ENCODE measurements at places on chromosomes 7 and 10.

- DNase-seq: no peak
Observed at GRCh38 chr7:132240821-132241422, 335.3 kb downstream of the PLXNA4 start.

GRCh38 chr10:101485681-101486554 lies 102.1 kb downstream of the POLL start:
- no peak for DNase-seq

- DNase-seq: no peak
Observed at GRCh38 chr7:134472572-134473244, 13.8 kb upstream of the AKR1B1 start.

- DNase-seq: no peak
Observed at GRCh38 chr7:137439829-137440825, 96.6 kb upstream of the PTN start.

DNA sequence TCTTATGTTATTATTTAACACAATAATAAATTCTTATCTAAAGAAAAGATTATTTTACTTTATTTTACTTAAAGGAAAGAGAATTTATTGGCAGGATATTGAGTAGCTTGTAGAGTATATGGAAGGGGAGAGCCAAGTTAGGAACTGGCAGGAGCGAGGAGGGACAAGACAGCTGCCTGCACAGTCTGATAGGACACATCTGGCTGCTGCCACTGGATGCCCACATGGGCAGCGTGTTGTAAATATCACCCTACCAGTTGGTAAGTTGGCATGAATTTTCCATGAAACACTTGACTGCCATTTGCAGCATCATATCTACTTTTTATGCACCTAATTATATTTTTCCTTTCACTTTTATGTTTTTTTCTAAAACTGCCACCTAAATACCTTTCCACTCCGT lies 19.6 kb downstream of the SRI start:
- no peak for DNase-seq

GRCh38 chr10:27413831-27414348 lies 90.2 kb upstream of the RAB18 start:
- no peak for DNase-seq

DNA sequence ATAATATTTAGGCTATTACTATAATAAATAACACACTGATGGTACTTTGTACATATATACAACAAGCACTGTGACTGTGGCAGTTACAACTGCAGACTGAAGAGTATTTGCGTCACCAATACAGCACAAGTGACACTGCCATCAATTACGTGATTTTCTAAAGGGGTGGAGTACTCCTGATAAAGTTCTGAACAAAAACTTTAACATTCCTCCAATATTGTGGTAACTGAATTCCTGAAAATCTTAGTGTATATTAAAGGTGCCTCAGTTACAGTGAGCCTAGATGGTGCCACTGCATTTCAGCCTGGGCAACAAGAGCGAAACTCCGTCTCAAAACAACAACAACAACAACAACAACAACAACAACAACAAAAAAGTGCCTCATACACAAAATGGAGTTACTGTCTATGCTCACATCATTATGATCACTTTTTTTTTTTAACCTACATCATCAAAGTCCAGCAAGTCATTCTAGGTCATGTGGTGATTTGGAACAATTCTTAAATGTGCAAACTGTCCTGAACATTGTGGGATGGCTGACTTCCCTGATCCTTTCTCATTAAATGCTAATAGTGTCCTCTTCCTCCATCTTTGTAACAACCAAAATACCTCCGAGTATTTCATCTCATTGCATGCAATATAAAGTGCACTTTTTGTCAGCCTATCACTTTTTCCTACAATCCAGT lies 15.1 kb downstream of the BRAF start:
- DNase-seq: no peak

DNA sequence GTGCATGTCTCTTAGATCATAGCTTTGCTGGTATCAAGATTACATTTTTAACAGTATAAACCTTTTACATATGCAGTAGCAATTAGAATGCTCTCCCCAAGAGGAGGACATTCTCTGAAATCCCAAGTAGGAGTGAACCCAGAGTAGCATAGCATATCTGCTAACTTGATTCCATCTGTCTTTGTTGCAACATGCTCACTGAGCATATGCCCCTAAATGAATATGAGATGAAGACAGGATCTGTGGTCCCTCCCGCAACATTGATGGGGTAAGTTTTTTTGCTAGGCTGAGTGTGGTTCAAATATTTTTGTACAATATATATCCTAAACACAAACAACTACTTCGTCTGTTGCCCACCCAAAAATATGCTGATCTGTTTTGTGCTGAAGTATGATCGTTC lies 534.2 kb upstream of the C7orf33 start:
- no peak for DNase-seq

DNA sequence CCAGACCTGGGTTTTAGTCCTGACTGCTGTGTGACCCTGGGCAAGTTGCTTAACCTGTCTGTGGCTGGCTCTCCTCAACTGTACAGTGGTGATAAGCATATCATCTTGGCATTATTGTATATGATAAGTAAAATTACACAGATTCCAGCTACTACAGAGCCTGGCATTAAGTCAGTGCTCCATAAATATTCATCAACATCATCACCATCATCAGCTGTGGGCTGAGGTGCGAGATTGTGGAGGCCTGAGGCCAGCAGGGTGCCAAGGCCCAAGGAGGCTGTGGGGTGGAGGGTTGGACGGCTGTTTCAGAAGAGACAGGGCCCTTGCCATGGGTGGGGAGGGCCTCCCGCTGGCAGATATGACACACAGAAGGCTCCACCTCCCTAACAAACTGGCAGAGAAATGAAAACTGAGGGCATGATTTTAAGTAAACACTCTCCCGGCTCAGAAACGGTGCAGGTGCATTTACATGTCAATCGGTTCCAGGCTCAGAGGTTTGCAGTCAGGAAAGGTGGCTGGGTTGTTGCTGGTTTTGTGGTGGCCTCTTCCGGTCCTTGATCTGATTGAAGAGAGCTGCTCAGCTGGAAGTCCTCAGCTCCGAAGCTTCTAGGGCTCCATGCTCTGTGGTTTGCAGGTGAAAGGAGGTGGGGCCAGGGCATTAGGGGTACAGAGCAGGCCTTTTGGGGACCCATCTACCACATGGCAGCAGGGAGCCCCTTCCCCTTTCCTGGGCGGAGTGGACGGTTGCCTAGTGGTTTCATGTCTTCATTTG lies 10.2 kb downstream of the CRYGN start:
- no peak for DNase-seq

DNA sequence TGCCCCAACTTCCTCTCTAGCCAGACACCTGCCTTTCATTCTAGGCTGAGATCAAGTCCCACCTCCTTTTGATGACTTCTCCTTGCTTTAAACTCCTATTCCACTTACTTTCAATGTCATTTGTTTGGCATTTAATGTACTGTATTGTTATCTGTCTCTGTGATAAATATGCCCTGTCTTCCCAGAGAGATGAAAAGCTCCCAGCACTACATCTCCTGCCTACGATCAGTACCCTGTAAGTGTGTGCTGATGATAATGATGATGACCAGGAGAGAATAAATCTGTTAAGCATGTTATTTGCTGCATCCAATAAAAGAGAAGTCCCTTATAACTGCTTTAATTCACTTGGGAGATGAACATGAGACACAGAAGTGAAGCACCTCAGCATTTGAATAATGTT lies 367.4 kb upstream of the C7orf33 start:
- no peak for DNase-seq

DNA sequence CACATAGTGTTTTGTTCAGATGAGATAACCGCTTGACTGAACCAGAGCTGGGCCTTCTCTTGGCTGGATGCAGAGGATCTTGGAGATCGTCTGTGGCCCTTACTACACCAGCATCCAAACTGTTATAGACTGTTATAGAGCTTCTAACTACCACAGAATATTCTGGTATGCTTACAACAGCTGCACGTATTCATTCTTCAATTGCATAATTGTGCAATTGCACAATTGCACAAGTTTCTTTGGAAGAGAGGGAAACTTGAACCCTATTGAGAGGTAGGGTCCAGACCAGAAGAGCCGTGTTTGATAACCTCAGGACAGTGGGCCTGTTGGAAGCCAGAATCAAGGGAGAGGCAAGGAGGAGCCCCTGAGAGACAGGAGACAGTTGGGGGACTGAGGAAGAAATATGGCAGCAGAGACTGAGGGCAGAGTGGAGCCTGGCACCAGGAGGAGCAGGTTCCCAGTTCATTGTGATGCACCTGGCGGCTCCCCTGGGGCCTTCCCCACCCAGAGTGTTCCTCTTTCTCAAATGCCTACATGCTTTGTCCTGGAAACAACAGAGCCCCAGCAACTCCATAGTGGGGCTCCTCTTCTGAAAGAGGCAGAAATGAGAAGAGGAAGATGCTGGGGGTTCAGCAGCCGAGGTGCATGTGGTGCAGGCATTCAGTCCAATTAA lies 64.1 kb downstream of the PTPRZ1 start:
- no peak for DNase-seq

- no peak for DNase-seq
Observed at GRCh38 chr10:24597961-24598360, 125.7 kb downstream of the ARHGAP21 start.

GRCh38 chr7:26426096-26426495 lies 134.4 kb downstream of the SNX10 start:
- DNase-seq: no peak

GRCh38 chr7:15581352-15581951 lies 19.6 kb upstream of the AGMO start:
- DNase-seq: no peak

- no peak for DNase-seq
Observed at GRCh38 chr7:142999793-143000192, 27.1 kb downstream of the OR9A2 start.

- no peak for DNase-seq
Observed at GRCh38 chr7:31883761-31884164, 186.4 kb downstream of the PDE1C start.

DNA sequence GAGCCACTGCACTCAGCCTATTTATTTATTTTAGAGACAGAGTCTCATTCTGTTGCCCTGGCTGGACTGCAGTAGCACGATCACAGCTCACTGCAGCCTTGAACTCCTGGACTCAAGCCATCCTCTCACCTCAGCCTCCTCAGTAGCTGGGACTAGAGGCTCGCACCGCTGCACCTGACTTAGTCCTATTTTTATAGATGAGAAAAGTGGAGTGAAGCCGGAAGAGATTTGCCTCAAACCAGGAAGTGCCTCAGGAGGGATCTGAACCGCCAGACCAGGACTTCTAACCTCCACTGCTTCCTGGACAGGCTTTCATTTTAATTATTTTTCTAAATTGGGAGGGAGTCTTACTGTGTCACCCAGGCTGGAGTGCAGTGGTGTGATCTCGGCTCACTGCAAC lies 17.5 kb upstream of the CLIP2 start:
- no peak for DNase-seq

- no peak for DNase-seq
Observed at GRCh38 chr10:75071756-75072155, 39.7 kb upstream of the SAMD8 start.

DNA sequence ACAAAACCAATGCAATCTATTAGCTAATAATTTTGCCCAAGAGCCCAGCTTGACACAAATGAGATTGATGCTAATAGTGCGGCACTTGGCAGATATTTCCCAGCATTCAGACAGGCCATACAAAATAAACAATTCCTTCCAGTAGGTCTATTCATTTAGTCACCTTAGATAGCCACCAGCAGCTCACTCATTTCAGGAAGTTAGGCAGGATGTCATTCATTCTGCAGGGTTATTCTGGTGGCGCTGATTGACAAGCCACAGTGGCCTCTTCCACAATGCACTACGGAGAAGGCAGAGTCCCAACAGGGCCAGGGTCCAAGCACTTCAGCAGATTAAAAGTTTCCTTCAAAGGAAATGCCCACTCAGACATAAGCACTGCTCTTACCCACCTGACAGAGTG lies 55.8 kb downstream of the PIK3AP1 start:
- no peak for DNase-seq

DNA sequence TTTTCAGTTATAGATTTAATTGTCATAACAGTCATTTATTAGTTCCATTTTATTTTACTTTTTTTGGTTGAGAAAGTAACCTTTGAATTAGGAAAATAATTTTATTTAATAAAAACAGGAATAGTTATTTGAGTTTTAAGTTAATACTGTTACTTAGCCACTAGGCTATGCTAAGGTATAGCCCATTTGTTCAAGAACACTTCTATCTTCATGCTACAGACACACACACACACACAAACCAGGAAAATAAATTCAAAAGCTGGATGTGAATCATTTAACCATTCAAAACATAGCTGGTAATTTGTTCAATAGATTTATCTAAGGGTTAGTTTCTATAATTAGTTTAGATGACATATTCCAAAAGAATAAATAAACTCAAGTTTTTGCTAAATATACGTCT lies 148.4 kb downstream of the RNF133 start:
- DNase-seq: no peak

DNA sequence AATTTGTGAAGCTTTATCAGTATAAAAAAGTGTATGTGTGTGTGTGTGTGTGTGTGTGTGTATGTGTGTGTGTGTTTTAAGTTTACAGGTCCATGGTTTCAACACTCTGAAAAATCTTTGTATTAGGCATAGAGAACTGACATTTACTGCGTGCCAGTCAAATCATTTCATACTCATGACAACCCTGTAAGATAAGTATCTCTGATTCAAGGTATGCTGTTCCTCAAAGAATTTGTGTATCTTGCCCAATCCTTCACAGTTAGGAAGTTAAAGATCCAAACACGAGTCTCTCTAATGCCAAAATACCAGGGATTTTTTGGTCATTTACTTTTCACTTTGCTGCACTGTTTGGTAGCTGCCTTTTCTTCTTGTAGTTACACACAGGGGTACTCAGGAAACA lies 1121.3 kb upstream of the AUTS2 start:
- no peak for DNase-seq

DNA sequence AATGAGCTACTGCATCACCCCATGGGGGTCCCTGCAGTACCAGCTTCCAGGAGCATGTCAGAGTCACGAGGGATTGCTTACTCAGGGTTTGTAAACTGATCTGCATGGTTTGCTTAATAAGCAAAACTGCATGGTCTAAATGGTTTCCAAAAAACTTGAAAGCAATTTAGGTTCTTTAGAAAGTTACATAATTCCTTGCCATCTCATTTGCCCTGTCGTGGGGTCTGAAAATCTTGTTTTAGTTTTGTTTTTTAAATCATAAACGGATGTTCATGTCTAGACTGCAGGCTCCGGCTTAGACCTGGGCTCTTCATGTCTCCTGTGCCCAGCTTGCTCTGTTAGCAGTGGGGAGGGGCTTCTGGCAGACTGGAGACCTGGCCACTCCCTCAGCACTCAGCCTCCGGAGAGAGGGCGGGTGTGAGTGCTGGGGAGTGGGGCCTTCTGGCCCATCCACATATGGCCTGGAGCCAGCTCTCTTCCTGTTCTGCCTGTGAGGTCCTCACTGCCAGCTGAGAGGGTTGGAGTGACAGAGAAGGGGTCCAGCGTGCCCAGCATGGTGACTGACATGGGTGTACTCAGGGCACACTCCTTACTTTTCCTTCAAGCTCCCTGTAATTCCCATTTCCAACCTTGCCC lies 17.5 kb downstream of the PRF1 start:
- DNase-seq: no peak

Data from coronary artery (tissue), 2 donors.